ENCODE measurements at places on chromosomes 4 and X. TPM values are rescaled to one million over a fixed set of nuclear protein-coding genes. Genes with fewer than 3 reads are reported as not detected.

DNA sequence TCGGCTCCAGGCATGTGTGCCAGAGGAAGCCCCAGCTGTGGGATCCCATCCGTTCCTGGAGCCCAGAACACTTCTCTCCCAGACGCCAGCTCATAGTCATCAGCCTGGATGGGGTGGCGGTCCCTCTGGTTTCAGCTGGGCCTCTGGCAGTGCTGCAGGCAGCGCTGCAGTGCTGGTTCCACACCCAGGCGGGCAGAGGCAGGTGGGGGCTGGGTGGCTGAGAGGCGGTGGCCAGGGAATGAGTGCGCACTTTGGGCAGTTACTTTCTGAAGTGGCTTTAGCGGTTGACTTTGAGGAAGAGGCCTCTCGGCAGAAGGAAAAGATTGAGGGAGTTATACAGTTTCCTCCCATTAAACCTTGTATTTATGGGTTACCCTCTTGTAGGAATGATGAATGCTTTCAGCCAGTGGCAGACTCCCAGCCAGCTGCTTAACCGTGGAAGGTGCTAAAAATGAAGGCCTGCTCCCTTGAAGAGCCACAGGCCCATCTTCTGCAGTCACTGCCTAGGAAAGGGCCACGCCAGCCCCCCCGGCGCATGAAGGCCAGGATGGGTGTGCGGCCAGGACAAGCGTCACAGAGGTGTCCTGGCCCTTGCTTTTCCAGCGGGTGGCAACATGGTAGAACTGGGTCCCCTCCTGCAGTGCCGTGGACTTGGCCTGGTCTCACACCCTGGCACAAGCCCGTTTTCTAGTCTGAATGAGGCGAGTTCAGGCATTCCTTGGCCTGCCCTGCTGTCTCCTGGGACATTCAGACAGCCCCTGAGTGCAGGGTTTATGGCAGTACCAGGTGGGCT is 9.9 kb downstream of the TADA2B start:
- DNase-seq = no peak

The TEX13B gene
- total RNA-seq = not detected

The GALNTL6 gene
- not detected for total RNA-seq

DNA sequence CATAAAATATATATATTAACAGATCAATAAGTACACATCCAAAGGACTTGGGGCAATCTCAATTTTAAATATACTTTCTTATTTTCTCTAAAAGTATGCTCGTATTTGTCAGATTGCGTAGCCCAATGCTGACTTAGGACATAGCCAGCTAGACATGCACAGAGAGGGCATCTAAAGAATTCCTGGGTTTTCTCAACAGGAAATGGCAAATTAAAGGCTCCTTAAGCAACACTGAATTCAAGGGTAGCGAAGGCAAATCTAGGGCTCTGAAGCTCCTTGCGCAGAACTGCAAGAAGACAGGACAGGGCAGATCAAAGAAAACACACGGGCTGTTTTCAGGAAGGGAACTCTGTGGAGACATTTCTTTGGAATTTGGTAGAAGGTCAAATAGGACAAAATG is 94.6 kb upstream of the FTHL17 start:
- no peak for DNase-seq

The GYG2 gene
- total RNA-seq = 0.42 TPM

The LUZP4 gene
- total RNA-seq = not detected

The CYP2U1 gene
- 1.8 TPM for total RNA-seq

GRCh38 chrX:323721-324628 is 5.4 kb upstream of the GTPBP6 start:
- no peak for DNase-seq

The CDS1 gene
- 25.2 TPM for total RNA-seq

DNA sequence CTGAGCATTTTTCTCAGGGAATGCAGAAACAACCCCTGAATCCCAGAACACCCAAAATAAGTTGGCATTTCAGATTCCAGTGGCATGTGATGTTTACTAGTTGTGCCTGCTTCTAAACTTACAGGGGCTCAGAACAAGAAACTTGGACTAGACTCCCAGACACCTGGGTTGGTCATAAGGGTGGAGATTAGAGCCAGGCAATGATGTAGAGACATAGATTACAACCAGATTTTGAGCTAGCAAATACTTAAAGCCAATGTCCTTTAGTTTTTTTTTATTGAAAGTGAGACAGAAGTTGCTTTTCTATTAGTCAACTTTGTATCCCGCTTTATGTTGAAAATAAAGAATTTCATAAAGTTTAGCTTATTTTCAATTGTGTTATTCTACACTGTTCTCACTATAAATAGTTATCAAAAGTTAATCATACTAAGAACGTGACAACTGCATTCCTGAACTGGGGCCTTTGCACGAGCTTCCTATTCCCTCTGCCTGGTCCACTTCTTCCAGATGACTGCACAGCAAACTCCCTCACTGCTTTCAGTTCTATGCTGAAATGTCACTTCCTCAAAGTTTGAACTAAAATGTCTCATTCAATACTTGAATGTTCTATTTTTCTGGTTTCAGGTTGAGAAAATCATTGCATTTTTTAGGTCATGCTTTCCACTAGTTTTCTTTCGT is 224.7 kb upstream of the PPP1R2C start:
- no peak for DNase-seq

The CTAG2 gene
- total RNA-seq = not detected

- DNase-seq = no peak
These were observed 76.3 kb downstream of the SOWAHB start for GRCh38 chr4:76821641-76822040.

DNA sequence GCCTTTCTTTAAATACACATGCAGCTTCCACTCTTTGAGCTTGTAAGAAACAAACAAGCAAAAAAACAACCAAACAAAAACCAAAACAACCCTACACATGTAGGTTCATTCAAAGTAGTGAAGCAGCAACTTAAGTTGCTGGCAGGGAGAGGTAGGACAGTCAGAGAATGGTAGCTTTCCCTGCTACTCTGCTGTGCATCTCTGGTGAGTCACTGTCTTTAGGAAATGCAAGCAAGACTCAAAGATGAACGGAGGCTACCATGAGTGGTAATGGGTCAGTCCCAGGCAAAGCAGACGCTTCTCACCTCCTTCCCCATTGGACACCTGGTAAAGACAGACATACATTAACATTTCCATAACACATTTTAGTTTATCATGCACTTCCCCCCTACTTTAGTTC is 43.2 kb downstream of the PGRMC2 start:
- DNase-seq = no peak

- DNase-seq = no peak
These were observed 77.6 kb downstream of the PRKG2 start for GRCh38 chr4:81137446-81137845.

The MGARP gene
- total RNA-seq = 0.38 TPM

The OPRPN gene
- total RNA-seq = not detected

- DNase-seq = no peak
These were observed 390.7 kb upstream of the GALNT7 start for GRCh38 chr4:172777729-172778431.

The NKX3-2 gene
- 0.19 TPM for total RNA-seq

DNA sequence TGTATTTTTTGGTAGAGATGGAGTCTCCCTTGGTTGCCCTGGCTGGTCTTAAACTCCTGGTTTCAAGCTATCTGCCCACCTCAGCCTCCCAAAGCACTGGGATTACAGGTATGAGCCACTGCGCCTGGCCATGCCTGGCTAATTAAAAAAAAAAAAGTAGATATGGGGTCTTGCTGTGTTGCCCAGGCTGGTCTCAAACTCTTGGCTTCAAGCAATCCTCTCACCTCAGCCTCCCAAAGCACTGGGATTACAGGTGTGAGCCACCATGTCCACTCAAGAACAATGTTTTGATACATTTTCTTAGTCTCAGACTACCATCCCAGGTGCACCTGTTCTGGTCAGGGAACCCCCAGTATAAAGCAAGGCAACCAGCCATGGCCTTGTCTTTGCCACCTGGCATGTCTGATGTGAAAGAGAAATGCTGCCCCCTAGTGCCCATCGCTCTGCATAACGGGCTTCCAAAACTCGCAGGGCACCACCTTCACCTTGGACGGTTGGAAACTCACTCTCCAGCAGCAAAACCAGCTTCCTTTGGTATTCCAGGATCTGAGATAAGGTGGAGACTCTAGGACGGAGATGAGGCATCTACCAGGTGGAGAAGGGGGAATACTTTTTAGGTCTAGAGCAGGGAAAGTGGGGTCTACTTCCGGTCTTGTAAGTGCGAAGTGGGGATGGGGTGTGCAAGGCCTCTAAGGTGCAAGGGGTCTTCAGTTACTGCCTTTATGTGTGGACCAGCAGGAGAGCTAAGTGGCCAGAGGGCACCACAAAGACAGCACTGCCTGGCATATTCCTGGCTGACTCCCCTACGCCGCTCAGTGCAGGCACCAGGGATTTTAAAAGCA is 47.7 kb upstream of the AFAP1 start:
- no peak for DNase-seq

DNA sequence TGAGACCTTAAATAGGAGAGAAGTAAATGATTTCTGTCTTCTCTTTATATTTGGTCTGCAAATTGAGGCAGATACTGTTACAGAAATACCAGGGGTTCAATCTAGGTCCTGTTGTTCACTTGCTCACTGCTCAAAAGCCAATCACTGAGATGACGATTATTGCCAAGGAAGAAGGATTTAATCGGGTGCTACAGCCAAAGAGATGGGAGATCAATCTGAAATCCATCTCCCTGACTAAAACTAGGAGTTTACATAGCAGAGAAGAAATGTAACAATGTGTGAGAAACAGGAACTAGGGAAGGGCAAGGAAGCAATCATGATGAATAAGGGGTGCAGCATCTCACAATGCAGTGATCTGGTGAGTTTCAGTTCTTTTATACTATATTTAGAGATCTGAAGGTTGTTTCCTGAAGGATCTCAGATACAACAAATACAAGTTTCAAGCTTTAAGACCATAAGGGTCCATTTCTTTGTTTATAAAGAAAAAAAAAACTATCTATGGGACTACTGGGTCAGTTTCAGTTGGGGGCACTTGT is 117.9 kb upstream of the FAM9B start:
- DNase-seq = no peak

The NXF3 gene
- total RNA-seq = 0.26 TPM

The SCRG1 gene
- total RNA-seq = not detected

DNA sequence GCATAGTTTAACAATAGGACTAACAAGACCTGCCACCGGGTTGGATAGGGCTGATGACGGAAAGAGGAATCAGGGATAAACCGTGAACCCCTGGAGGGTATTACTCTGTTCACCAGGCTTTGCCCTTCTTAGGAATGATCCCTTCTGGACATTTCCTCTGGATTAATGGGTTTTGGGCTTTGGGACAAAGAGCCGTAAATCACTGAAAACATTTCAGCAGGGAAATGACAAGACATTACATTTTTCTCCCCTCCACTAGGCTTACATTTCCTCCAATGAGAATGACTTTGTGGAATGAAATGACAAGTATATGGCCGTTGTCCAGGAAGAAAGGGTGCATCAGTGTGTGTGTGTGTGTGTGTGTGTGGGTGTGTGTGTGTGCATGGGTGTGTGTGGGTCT is 25.9 kb upstream of the RBPJ start:
- DNase-seq = no peak

- DNase-seq = no peak
These were observed 57.3 kb downstream of the CYTL1 start for GRCh38 chr4:4961936-4962335.

DNA sequence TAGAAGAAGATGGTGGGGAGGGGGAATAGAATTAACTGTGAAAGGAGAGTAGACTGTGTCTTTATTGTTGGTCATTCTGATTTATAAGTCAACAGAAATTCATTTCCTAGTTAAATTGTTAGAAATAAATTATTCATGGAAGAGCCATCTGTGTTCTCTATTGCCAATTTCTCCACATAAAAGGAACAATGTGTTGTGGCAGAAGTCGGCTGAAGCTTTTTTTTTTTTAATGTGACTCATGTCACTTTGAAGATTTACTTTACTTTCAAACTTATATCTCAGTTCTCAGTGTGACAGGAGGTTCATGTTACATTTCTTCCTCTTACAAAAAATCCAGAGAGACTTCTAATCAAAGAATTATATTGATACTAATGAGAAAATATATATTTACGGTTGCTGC is 60.5 kb downstream of the CPE start:
- no peak for DNase-seq

All from esophagus squamous epithelium (tissue), 5 donors.